Caco-2 (cell line): ENCODE measurements at places on chromosomes 6 and 20. TPM values are rescaled to one million over a fixed set of nuclear protein-coding genes. Genes with fewer than 3 reads are reported as not detected.

GRCh38 chr20:37943501-37944455 lies 40.9 kb downstream of the VSTM2L start:
- DNase-seq = no peak
- H3K36me3 ChIP-seq = no peaks in the 10 kb centered on the region
- H3K27ac ChIP-seq = no peak overlapping the region
- H3K27me3 ChIP-seq = no peaks in the 10 kb centered on the region

DNA sequence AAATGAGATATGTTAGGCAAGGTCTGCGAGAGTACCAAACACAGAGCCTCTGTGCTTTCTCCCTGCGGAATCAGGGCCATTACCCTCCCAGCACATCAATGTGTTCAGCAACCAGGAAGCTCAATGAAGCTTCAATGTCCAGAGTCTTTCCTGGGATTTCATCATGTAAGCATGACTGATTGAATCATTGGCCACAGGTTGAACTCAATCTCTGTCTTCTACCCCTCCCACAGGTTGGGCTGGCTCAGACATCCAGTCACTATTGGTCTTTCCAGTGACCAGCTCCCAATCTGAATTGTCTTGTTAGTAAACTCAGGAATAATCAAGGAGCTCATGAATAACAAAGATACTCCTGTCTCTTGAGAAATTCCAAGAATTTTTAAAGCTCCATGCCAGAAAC lies 2.7 kb upstream of the DTD1 start:
- peaks cover 17% of the 10 kb centered on the region for H3K4me1 ChIP-seq
- peak; percentile 93 for DNase-seq
- H3K27me3 ChIP-seq = no peaks in the 10 kb centered on the region
- H3K4me3 ChIP-seq = no peak overlapping the region
- H3K27ac ChIP-seq = peak overlapping the region; percentile 85

DNA sequence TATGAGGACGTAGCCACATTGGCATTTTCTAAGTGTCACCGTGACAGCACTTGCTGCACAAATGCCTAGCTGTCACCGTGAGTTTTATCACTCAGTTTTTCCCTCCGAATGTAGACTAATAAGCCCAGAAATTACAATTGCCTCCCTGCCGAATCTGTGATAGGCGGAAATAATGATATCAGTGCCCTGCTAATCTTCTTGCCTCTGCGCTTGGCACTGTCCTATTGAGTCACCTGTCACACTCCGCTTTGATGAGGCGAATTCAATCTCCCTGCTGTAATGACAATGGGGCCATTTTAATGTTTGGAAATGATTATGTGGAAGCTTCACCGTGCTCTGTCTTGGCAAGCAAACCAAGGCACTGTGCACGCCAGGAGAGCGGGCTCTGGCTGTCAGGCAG lies 112.8 kb downstream of the LINC00237 start:
- H3K4me1 ChIP-seq = no peaks in the 10 kb centered on the region
- DNase-seq = no peak
- no peaks in the 10 kb centered on the region for H3K36me3 ChIP-seq

The ZC3H12D gene
- total RNA-seq = 0.57 and 0.65 TPM in 2 replicates

The LRRC73 gene
- total RNA-seq = 0.14 and 0.19 TPM in 2 replicates
